ENCODE measurements at places on chromosomes 5 and 9.

- DNase-seq = peak; percentile 68
Measured at GRCh38 chr5:14004598-14005394, 60.3 kb upstream of the DNAH5 start.

GRCh38 chr5:119345861-119346260, 10.0 kb upstream of the TNFAIP8 start:
- no peak for DNase-seq

DNA sequence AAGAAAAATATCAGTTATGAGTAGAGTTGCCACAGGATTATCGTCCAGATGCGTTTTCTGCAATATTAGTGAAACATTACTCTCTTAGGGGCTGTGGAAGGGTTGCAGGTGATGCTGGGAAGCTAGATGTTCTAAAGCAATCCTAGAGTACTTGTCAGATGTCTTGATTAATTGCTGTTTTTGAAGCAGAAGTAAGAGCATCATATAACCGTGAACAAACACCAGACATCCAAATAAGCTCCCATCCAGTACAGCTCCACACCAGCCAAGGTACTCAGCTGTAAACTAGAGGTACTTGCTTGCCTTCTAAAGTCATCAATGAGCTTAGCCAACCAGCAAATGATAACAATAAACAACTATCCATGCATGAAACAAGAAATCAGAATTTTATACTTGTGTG, 131.1 kb downstream of the ST8SIA4 start:
- no peak for DNase-seq

GRCh38 chr5:151151793-151152192, 5.8 kb downstream of the ANXA6 start:
- no peak for DNase-seq

DNA sequence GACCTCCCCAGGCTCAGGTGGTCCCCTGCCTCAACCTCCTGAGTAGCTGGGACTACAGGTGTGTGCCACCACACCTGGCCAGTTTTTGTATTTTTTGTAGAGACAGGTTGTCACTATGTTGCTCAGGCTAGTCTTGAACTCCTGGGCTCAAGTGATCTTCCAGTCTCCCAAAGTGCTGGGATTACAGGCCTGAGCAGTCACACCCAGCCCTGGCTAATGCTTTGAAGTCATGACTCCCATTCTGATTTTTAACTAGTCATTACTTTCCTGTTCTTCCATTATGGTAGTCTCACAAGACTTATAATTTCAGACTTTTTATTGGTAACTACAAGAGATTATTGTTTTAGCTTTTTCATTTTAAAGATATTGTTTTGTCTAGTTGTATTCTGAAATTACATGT, 26.3 kb downstream of the UBAP1 start:
- no peak for DNase-seq

DNA sequence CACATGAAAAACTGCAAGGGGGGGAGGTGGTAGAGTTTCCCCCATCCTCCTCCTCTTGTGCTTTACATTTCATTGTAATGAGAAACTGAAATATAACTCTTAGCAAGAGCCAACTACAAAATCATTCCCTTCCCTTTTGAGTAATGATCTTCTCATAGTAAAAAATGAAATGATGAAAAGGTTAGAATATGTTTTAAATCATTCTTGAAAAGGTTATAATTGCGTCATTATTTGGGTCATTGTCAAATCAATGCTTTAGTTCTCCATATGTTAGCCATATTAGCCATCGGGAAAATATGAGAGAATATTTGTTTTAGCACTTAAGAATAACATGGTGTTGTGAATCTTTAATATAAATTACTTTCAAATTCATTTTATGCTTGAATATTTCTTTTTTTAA, 1185.0 kb upstream of the CDH18 start:
- DNase-seq = no peak

DNA sequence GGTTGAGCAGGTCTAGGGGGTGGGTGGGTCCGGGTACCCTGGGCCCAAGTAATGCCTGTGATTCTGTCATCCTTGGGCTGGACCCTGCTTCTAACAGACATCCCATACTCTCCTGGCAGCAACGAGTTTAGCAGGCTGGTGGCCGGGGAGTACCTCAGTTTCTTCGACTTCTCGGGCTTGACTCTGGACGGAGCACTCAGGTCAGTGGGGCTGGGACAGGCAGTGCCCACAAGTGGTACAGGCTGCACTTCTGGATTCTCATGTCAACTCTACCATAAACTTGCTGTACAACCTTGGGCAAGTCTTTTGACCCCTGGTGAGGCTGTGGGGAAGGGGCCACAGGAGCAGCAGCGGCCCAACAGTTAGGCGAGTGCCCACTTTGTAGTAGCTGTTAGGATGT, 21.8 kb downstream of the PSD2 start:
- no peak for DNase-seq

GRCh38 chr5:75567710-75568109, 43.5 kb upstream of the ANKDD1B start:
- no peak for DNase-seq

DNA sequence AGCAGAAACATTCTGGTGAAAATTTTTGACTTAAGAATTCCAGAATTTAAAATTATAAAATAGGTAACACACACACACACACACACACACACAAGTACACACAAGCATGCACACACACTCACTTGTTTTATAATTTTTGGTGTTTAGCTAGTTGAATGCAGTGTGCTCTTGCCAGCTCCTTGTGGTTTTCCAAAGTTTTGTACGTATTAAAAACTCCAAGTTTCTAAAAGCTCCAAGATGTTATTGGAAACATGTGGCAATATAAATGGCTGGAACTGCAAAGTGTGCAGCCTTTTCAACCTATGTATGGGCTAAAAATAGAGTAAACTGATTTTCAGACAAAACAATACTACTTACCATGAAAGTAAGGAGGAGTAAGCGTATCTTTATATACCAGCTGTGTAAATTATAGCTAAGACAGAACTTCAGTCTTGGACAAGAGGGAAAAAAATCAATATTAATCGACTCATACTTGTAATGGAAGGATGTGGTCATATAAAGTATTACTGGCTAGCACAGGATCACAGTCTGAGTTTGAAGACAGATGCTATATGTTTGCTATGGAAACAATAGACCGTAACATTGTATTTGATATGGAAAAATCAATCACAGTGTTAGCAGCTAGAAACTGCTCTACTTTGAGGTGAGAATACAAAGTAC, 727.1 kb upstream of the GRAMD2B start:
- DNase-seq = no peak

DNA sequence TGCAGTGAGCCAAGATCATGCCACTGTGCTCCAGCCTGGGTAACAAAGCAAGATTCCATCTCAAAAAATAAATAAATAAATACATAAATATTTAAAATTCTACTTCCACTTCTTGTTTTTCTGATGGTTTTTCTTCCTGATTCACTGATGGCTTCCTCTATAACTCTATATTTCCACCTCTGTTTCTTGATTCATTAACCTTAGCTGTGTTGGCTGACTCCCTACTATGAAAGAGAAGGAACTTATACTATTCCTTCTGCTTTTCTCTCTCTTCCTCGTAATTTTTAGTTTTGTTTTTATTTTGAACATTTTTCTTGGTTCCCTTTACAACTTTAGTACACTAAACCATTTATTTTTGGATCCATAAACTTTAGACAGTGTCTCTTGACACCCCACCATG, 103.5 kb downstream of the MAMDC2 start:
- DNase-seq = no peak

DNA sequence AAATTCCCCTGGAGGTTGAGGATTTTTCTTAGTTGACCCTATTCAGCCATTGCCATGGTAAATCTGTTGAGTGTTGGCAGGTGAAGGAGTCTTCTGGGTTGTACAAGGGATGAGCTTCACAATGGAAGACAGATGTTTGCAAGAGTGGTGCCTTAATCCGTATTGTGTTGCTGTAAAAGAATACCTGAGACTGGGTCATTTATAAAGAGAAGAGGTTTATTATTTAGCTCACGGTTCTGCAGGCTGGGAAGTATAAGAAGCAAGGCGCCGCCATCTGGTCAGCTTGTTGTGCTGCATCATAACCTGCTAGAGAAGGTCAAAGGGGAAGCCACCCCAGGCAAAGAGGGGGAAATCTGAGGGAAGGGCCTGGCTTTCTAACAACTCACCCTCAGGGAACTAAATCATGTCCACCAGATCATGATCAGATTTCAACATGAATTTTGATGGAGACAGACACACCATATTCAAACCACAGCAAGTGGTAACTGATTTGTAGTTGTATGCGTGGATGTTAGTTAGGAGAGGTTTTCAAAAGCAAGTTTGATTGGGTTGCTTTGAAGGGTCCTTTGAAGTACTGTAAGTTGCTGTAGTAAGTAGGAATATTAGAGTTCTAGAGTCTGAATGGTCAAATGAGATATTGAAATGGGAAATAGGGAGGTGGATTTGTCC, 2.5 kb downstream of the TNPO1 start:
- DNase-seq = peak; percentile 68

DNA sequence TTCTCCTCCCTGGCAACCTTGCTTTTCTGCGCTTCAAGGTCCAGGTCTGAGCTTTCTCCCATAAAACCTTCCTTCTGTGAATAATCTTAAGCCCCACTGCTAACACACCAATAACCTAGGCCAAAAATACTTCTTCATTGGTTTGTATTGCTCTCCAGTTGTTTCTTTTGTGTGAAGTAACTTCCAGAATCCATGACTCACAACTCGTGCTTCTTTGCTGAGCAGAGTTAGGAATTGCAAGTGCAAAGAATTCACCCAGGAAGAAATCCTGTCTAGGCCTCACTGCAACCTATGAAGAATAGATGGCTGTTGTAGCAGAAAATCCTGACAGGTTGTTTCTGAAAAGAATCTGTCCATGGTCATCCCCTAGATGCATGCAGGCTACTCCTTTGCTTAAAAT, 295.7 kb downstream of the MED10 start:
- DNase-seq = no peak

DNA sequence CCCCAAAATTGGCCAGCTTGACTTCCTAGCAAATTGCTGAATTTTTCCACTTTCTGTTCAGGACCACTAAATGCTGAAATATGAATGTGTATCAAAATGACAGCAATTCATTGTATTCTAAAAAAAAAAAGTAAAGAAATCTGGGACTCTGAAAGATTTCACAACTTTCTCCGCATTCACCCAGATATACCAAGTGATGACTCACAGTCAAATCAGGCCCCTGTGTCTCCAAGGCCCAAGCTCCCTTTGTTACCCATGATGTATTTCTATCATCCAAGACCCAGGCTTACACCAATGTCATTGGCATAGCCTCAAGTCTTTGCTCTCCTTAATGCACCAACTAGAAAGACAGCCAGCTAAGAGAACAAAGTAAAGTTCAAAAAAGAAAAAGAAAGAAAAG, 493.9 kb downstream of the NTRK2 start:
- no peak for DNase-seq

GRCh38 chr5:159419576-159419975, 89.3 kb upstream of the IL12B start:
- DNase-seq = peak; percentile 53

DNA sequence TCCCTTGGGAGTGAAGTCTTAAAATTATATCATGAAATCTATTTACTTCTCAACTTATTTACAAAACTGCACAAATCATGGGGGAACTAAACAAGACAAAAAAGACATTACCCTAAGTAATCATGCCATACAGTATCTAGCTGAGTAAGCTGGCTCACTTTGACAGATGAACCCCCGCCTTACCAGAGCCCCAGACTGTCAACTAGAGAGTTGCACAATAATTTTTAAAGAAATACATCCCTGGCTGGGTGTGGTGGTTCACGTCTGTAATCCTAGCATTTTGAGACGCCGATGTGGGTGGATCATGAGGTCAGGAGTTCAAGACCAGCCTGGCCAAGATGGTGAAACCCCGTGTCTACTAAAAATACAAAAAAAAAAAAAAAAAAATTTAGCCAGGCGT, 62.3 kb downstream of the LPAR1 start:
- DNase-seq = no peak

DNA sequence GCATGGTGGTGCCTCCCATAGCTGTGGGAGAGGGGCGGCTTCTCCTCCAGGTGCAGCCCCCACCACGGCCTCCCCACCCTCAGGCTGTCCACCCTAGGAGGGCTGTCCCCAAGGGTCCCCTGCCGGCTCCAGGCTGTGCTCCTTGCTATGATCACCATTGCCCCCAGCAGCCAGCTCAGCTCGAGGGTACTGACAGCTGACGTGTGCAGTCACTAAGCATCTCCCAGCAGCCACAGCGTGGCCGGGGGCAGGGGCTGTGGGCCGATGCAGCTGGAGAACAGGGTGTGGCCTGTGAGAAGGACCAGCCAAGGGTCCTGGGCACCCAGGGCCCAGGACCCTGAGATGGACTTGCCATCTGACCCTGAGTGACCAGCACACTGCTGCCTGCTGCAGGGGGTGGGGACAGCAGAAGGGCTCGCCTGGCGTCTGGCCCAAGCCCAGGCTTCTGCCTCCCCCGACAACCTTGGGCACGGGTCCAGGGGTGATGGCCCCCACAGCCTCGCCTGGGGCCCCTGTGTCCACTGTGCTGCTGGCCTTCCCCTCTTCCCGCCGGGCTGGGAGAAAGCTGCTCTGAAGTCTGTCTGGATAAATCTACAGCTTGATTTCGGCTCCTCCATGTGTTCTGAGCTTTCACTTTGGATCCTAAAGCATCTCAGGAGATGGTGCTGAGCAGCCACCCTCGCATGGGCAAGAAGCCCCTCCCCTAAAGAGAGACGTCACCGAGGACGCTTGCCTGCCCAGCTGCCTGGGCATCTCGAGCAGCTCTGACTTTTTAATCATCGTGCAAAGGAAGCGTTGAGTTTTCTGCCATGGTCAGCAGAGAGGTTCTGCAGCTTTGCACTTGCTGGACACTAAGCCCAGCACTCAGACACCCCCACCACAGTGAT, 5.5 kb downstream of the KCNT1 start:
- no peak for DNase-seq

- no peak for DNase-seq
Measured at GRCh38 chr5:133814152-133814551, 154.3 kb downstream of the C5orf15 start.

DNA sequence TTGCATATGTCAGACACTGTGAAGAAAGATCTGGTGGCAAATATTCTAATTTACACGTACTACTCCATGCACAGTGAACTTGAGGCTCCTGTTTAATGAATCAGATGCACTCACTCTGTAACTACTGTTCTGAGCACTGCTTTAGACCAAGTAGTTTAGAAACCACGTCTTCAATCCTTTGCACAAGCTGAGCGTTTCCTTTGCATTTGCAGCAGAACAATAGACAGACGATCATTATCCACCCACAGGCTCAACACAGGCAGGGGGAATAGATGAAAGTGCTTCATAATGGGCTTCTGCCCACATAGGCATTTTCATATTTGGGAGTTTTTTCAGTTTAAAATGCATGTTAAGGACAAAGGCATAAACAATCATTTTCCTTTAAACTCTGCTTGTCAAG, 423.3 kb upstream of the ADAMTS16 start:
- no peak for DNase-seq

GRCh38 chr5:133818031-133818431, 150.4 kb downstream of the C5orf15 start:
- no peak for DNase-seq

GRCh38 chr5:167966979-167967378, 324.5 kb upstream of the WWC1 start:
- no peak for DNase-seq

DNA sequence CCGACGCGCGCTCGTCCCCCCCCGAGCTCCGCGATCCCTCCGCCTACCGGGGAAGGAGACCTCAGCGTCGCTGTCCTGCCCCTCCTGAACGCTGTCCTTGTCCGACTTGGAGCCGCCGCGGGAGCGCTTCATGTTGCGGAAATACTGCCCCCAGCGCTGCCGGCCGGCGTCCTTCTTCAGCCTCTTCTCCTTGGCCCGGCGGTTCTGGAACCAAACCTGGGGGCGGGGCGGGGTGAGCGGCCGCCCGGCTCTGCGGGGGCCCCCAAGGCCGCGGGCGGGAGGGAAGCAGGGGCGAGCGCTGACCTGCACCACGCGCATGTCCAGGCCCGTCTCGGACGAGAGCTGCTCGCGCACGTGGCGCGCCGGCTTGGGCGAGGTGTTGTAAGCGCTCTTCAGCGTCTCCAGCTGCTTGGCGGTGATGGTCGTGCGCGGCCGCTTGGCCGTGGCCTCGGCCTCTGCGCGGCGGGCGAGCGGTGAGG, 6.3 kb downstream of the LHX3 start:
- DNase-seq = no peak
